ENCODE measurements at places on chromosomes 16 and 17.

GRCh38 chr16:16183562-16183961 lies 39.7 kb downstream of the ABCC6 start:
- DNase-seq: no peak

DNA sequence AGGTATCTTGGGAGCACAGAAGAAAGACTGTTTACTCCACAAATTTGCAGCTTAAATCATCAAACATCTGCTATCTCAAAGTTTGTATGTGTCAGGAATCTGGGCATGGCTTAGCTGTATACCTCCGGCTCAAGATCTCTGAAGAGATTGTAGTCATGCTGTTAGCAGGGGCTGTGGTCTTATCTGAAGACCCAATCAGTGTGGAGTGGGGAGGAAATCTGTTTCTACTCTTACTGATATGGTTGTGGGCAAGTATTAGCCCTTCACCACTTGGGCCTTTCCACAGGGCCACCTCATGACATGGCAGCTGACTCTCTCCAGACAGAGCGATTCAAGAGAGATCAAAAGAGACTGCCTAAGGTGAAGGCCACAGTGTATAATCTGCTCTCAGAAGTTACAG lies 438.7 kb downstream of the KIF2B start:
- no peak for DNase-seq

DNA sequence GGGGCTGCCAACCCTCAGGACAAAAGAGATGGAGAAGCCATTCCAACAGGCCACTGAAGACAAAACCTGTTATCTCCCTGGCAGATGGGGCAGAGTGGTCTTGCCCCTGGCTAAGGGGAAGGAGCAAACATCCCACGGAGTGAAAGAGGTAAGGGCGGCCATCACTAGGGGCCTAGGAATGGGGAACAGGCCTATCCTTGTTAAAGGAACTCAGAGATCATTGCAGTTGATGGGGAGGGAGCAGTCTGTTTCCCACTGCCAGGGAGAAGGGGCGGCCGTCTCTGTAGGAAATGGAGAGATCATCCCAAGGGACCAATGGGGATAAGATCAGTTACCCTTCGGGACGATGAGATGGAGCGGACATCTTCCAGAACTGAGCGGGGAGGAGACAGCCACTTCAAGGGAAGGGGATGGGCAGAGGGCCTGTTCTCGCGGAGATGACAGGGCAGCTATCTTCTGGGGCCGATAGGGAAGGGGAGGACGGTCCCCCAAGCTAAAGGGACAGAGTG lies 581 bp upstream of the TMEM208 start:
- DNase-seq: no peak

GRCh38 chr17:33954597-33954996 lies 300.5 kb upstream of the CCL2 start:
- DNase-seq: no peak

GRCh38 chr16:2370721-2371120 lies 30.2 kb upstream of the ABCA3 start:
- DNase-seq: no peak

GRCh38 chr16:84294117-84294516 lies 561 bp upstream of the WFDC1 start:
- DNase-seq: no peak

DNA sequence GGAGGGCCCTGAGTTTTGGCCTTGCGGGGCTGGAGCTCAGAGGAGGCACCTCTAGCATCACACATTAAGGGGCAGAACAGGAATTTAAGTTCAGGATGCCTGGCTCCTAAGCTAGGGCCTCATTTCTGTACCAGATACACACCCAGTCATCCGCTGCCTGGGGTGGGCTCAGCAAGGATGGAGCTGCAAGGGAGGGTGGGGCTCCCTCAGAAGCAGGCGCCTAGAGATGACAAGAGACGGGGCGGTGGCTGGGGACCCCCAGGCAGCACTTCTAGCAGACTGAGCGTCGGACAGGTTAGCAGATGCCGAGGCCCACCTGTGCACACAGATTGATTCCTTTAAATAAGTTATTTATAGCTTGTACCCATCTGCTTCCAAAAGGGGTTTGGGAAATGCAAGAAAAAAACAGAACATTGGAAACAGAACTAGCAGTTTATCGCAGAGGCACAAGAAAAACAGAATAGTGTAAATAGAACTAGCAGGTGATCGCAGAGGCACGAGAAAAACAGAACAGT lies 47.6 kb upstream of the CBFA2T3 start:
- DNase-seq: no peak

- no peak for DNase-seq
Observed at GRCh38 chr16:70476272-70477020, 22.1 kb downstream of the FCSK start.

DNA sequence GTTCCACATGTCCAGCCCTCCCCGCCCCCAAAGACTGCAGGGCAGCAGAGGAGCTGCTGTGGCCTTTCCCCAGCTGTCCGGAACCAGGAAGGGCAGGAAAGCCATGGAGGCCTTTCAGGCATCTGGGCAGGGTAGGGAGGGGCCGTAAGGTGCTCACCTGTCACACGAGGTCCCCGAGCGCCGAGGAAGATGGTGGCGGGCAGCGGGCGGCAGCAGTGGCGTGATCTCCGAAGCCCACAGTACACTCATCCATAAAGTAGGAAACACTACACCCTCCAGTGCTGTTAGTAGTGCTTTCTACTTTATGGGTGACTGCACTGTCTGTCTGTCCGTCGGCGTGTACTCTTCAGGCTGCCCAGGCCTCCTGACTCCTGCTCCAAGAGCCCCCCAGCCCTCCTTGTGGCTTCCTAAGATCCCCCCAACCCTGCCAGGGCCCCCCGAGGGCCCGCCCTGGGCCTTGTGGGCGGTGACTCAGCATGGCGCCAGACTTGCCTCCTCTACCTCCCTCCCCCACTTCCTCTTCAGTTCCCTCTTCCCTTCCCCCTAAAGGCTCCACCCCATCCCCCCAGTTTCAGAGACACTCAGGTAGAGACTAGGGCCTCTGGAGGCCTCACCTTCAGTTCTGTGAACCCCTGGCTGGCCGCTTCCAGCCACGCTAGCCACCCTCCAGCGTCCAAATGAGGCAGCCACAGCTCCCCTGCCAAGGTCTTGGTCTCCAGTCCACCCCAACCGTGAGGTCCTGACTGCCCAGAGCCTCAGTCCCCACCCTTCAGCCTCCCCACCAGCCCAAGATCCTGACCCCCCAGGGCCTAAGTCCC lies 2.6 kb upstream of the TSPOAP1 start:
- DNase-seq: no peak

DNA sequence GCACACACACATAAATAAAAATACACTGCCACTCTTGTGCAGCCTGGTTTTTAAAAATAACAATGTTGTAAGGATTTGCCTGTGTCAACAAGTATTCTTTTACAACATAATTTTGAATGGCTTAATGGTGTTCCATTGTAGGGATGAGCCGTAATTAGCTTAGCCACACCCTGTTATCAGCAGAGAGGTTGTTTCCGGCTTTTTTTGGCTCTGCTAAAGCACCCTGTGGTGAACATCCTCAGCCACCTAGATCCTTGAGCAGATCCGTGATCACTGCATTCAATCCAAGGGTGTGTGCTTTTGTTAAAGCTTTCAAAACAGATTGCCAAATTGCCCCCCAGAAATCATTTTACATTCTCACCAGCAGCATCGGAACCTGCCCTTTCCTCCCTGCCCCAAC lies 7.0 kb downstream of the KATNB1 start:
- DNase-seq: no peak

DNA sequence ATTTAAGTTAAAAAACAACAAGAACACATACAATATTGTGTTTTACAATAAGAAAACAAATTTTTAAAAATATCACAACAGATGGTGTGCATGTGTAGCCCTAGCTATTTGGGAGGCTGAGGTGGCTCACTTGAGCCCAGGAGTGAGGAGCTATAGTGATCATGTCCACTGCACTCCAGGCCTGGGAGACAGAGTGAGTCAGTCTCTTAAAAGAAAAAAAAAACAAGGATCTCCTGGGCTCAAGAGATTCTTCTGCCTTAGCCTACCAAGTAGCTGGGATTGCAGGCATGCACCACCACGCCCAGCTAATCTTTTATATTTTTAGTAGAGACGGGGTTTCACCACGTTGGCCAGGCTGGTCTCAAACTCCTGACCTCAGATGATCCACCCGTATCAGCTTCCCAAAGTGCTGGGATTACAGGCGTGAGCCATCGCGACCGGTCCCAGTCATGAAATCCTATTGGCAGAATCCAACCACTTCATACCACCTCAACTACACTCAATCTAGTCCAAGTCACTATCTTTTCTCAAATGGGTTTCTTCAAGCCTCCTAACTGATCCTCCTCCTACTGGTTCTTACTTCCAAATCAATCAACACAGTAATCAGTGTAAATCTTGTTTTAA lies 55.0 kb downstream of the STH start:
- DNase-seq: no peak

DNA sequence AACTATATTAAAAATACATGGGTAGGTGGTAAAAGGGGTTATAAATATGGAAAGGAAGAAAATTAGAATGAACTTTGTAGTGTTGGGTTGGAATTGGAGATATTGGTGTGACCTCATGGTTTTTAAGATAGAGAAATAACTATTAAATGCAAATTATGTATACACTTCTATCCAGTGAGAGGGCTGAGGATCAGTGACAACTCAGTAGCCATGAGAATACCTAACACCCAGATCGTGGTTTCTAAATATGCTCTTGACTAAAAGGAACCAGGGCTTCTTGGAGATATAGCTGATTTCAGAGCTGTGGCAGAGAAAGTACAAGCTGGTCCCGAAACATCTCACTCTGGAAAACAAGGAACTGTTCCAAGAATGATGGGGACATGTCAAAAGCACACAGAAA lies 44.4 kb downstream of the SLC6A4 start:
- no peak for DNase-seq

DNA sequence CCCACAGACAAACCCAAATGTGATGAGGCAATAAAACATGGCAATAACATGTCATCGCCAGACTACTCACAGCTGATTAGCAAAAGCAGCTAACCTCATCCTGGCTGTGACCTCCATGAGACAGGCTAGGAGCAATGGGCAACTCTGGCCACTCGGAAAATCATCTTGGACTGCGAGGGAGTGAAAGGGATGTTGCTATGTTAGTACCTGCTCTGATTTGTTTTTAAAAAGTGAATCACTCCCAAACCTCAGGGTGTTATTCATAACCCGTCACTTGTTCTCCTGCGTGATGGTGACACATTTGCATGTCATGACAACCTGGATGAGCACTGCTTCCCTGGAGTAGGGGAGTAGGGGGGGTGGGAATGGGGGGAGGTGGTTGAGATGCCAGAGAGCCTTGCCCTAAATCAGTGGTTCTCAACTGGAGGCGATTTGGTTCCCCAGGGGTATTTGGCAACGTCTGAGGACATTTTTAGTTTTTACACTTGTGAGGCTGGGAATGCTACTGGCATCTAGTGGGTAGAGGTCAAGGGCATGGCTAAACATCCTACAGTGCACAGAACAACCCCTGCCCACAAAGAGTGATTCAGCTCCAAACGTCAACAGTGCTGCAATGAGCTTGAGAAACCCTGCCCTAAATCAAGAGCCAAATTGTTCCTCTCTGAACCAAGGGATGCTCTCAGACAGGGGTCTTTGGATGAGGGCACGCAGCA lies 241.7 kb downstream of the SOX9 start:
- DNase-seq: no peak

GRCh38 chr17:27601069-27601974 lies 29.7 kb upstream of the LGALS9 start:
- DNase-seq: peak; percentile 51

DNA sequence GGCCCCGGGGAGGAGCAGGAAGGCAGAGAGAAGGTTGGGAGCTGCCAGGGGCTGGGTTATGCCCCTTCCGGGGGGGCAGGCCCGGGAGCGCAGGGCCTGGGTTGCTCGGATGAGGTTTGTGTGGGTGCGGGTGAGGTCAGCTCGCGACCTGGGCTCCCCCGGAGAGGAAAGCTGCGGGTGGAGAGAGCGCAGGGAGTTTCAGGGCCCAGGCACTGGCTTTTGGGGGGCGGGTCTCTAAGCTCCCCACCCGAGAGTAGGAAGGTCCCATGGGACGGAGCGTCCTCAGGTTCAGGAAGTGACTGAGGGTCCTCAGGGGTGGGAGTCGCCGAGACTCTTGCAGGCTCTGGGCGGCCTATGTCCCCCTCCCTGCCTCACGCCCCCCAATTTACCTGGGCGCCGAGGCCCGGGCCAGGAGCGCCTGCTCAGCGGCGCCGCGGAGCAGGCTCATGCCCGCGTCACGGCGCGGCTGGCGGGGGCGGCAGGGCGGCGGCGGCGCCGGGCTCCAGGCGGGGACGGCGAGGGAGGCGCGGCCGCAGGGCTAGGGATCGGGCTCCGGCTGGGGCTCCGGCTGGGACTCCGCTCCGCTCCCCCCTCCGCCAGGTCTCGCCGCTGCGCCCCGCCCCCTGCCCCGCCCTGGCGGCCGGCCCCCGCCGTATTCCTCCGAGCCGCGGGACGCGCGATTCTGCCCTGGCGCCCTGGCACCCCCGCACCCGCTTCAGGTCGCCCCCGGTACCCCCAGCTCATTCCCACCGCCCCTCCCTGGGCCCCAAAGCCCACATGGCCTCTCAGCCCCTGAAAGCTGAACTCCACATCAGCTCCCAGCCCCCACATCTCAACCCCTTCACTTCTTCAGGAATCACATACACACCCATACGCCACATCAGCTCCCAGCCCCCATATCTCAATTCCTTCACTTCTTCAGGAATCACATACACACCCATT lies at the start of gene DOK4:
TSS of gene DOK4 (minus strand) at position 578 of the 942 bp plus-strand sequence. CDS start 6,986 bp downstream, outside the sequence.
- DNase-seq: peak; percentile 19

- DNase-seq: no peak
Observed at GRCh38 chr17:48215583-48216139, 108.1 kb downstream of the SNX11 start.

DNA sequence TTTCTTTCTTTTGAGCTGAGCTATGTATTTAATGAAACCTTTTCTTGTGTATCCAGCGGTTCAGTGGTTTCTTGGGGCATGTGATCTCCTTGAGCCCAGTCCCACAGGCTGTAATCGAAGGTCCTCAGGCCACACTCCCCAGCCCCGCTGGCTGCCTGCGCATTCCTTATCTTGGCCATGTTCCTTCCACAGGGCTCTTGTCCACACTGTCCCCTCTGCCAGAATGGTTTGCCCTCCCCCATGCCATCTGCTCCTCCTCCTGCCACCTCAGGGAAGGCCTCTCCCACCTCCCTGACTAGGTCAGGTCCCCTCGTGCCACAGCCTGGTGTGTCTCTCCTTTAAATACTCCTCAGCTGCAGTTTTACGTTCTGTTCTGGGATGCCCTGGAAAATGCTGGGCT lies 12.1 kb upstream of the NLRC5 start:
- no peak for DNase-seq

DNA sequence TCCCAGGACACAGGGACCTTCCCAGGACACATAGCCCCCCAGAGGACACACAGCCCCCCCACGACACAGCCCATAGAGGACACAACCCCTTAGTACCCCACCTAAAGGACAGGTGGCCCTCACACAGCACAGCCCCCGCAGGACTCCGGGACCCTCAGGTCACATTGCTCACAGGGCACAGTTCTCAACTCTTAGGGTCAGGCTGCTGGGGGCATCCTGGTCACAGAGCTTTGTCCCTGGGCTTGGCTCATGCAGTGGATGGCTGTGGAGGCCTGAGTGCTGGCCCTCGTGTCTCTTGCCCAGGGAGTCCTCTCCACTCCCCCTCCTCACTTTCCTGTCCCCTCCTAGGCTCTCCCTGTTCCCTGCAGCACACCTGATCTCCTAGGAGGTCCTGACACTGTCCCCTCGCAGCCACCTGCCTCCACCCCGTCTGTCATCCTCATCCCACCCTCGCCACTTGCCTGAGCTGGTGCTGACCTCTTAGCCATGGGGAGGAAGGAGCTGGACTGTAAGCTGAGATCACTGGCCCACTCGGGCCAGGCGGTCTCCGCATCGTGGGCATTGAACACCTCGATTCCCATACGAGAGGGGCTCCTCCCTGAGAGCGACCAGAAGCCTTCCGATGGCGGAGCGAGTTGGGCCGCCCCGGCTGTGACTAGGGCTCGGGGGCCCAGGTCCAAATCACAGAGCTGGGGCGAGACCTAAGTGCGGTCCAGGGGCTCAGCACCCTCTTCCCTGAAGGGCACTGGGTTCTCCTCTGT lies 1.4 kb upstream of the WDR45B start:
- DNase-seq: no peak
